ENCODE measurements at places on chromosomes 3 and 15.

- DNase-seq = no peak
Measured at GRCh38 chr3:10286596-10287295, 6.0 kb downstream of the GHRL start.

DNA sequence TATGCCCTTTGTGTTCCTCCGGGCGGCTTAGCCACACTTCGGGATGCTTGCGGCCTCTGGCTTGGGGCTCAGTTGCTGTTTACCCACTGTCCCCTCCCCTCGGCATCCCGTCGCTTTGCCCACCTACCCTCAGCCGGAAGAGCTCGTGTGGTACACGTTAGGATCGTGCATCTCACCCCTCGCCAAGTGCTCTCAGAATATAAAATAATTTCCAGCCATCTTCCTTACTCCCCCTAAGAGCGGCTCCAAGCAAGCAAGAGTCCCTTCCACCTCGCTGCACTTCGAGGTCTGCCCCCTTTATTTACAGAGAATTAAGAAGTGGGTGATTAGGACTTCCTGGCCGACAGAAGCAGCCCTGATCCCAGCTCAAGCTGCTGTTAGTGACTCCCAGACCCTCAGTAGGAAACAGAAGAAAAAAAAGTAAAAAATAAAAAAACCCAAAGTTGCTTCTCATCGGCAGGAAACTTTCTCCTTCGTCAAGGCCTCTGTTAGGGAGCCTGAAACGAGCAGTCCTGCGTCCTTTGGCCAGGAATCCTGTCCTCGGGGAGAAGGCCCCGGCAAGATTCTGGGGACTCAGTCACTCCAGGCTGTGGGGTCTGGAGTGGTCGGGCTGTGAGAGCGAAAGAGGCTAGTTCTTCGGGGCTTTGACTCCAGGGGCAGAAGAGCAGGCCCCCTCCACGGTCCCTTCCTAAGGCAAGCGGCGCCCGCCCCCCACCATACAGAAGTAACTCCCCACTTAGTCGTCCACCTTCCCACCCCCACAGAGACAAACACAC is 3.0 kb downstream of the MEIS2 start:
- no peak for DNase-seq

GRCh38 chr3:112858410-112859069 is 11.9 kb upstream of the CD200R1L start:
- DNase-seq = no peak

DNA sequence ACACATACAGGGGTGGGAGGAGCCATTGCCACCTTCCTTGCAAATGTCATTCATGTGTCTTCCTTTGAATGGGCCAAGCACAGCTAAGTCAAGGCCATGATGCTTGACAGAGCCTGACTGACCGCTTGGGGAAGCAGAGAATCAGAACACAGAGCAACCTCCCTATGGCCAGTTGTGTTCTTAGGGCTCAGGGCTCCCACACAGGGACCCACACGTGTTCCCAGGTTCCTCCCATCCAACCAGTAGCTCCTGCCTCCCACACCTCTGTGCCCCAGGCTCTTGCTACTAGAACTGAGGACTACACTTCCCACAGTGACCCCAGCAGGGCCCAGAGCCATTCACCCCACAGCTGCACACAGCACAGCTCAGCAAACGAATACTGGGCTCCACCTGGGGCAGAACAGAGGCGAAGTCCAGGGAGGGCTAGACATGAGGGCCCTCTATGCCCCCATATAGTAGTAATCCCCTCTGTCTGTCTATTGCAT is 42.9 kb downstream of the KLF15 start:
- DNase-seq = no peak

- no peak for DNase-seq
Measured at GRCh38 chr3:17979252-17979651, 236.8 kb upstream of the TBC1D5 start.

DNA sequence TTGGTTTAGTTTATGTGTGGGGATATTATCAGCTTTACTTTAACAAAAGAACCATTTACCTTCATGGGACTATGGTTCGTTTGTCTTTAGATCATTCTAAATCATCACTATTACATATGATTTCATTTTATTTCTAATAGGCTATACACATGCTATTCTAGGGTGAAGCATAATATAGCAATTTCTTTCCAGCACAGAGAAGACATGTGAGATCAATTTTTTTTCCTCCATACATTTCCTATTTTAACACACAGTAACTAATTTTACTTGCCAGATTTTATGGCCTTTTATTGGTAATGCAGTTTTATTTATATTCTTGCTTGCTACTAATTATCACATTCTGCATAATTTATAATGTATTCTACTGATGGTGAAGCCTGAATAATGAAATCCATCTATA is 287.1 kb downstream of the ROBO1 start:
- DNase-seq = no peak

DNA sequence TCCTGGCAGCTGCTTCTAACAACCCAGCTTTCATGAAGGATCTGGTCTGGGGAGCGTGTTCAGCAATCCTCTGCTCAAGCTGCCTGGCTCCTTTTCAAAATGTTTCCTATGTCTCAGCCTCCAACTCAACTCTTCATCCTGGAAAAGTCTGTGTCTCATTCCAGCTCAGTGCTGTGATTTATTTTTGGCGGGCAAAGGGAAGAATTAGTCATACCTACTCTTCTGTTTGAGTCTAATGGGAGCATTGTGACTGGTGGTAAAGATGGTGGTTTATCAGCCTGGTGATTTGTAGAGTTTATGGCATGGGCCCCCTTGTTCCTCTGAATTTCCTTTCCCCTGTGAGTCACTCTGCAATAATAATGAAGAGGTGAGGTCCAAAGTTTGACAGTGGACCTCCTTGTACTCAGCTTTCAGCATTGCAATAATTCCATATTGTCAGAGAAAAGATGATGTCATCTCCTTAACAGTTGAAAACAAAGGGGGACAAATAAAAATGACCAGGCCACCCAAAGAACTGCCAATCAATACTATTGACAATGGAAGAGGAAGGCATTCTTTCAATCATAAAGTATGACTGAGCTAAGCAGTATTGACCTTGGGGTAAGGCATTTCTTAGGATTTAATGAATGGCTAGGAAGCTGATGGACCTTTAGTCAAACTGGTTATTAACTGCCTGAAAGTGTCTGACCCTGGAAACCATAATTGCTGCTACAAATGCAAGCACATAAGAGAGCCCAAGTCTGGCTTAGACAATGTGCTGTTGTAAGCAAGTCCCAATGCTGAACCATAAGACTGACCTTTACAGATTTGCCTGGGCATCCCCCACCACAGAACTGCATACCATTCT is 204.7 kb upstream of the MCTP2 start:
- no peak for DNase-seq

DNA sequence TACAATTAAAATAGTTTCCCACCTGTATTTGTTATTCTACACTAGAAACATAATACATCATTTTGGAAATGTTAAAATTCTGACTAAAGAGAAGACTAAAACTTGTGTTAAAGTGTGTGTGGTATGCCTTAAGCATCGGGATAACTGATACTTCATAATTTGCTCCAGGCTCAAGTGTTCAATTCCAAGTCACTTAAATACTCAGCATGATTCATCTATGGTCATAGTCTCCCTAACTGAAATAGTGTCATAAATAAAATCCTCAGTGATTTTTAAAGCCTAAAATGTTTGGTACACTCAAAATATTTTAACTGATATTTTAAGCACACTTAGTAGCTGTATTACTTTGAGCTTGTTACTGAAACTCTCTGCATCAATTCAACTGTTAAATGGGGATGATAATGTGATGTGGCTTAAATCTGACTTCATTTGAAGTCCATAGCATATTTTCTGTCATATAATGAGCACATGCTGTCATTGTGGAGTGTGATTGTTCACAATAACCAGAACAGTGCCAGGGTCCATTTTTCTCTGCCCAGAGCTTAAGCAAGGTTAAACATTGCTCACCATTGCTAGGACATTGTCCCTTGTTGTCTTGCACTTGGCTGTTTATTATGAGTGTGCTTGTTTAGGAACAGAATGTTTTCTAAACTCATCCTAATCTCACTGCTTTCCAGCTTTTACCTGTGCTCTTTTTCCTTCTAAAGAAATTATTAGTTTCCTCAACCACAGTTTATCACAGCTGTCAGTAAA is 122.2 kb downstream of the KLHL25 start:
- DNase-seq = no peak

DNA sequence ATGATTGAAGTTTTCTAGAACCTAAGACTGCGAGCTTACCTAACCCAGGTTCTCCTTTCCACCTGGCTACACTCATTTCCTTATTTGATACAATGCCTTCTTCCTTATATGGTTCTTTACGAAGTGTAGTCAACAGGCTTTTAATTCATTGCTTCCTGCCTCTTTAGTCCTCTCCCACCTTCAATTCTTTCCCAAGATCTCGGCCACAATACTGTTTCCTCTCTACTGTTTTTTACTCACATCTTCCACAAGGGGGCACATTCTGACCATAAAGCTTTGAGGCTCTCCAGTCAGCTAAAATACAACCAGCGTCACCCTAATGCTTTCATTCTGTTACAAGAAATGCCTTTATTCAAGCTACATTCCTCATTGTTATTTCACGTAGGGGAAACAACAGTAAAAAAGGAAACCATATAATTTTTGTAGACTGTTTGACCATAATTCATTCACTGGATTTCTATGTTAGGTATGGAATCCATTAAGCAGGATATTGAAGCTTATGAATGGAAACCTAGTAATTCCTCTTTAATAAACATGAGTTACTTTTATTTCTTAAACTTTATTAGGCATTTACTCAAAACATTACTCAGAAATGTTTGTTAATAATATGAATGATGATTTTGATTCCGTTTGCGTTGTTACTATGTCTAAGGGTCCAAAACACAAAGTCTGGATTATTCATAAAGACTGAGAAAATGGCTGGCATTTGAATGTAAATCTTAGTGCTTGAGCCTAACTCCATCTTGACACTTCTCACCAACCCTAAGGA is 29.5 kb upstream of the VEPH1 start:
- DNase-seq = peak; percentile 38

- DNase-seq = no peak
Measured at GRCh38 chr3:17605032-17605431, 137.4 kb downstream of the TBC1D5 start.

DNA sequence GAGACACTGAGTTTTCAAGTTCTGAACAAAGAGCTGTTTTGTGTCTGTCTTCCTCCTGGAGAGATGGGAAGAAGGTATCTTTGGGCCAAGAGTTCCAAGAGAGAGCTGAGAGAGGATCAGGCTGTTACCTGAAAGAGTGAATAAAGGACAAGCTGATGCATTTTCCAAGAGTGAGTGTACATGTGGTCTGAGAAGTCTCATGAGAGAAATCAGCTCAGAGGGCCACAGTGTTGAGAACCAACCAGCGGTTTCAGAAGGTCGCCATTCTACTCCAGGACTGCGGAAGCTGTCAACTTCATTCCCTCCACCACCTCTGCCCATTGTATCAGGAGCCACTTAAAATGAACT is 42.7 kb upstream of the PPP2R3A start:
- no peak for DNase-seq

GRCh38 chr3:128324911-128325592 is 141.6 kb downstream of the DNAJB8 start:
- DNase-seq = peak; percentile 18

DNA sequence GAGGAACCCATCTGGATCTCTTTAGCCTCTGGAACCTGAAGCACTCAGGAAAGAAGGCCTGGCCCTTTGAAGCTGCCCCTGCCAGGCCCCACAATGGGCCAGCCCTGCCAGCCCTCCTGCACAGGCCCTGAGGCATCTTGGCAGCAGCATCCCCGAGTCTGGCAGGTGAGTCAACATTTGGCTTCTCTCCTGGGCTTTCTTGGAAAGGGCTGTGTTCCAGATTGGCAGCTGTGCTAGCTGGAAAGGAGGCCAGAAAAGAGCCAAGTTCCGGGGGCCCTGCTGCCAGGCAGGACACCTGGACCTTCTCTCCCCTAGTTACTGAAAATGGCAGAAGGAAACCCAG is 187.2 kb downstream of the SHQ1 start:
- DNase-seq = peak; percentile 50

- no peak for DNase-seq
Measured at GRCh38 chr3:136595913-136596697, 156.1 kb downstream of the STAG1 start.

- no peak for DNase-seq
Measured at GRCh38 chr15:34799149-34800101, 4.1 kb upstream of the ACTC1 start.

DNA sequence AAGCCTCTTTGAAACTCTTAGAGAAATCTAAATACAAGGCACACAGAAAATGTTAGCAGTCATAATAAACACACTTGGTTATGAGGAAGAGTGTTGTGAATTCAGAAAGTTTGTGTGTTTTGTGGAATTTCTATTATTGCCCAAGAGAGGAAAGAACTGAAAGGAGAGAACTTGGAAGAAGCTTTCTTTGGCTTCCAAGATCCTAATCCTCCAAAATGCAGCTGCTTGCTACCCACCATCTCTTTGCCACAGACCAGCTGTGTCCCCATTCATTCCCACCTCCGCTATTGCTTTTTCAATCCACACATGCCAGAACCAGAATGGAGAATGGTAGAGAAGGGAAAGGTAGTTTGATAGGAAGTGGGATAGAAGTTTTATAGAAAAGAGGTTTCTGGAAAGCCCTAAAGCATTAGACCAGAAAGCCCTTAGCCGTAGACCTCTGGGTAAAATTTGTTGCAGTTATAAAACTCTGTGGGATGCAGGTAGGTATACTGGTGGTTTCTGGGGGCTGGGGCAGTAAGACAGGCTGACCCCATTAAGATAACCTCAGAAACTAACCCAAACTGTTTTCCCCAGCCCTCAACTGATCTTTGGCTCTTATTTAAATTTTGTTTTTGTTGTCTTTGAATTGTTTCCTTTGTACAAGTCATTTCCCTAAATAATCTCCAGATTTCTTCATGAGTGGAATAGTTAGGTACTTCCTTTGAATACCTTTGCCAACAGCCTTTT is 108.5 kb downstream of the FILIP1L start:
- DNase-seq = no peak

DNA sequence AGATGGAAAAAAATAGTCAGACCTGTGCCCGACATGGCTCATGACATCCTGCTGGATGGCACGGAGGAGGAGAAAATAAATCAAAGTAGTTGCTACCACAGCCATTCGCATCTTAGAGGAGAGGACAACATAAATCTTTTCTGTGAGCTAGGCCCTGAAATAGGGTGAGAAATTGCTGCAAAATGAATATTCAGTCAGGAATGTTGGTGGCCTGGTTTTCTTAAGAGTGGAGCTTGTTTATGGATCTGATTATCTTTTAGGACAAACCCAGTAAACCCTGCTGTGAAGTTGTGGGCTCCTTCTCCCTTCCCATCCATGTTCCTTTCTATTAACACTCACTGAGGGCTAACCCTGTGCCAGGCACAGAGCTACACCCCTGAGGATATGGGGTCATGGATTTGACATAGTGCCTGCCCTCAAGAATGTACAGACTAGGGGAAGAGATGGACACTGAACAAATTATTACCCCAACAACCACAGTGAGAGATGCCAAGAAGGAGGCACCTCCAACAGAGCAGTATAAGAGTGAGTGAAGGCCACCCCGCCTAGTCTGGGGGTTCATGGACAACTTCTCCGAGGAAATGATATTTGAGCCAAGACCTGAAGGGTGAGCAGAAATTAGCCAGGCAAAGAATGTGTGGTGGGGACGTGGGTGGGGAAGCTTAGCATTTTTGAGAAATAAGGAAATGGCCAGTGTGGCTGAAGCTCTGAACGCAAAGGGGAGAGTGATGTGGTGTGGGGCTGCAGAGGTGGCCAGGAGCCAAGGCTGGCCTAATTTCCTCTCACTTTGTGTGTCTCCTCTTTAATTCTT is 68.9 kb upstream of the ARL8B start:
- no peak for DNase-seq
